ENCODE measurements at places on chromosomes 2 and 18. TPM values are rescaled to one million over a fixed set of nuclear protein-coding genes. Genes with fewer than 3 reads are reported as not detected.

DNA sequence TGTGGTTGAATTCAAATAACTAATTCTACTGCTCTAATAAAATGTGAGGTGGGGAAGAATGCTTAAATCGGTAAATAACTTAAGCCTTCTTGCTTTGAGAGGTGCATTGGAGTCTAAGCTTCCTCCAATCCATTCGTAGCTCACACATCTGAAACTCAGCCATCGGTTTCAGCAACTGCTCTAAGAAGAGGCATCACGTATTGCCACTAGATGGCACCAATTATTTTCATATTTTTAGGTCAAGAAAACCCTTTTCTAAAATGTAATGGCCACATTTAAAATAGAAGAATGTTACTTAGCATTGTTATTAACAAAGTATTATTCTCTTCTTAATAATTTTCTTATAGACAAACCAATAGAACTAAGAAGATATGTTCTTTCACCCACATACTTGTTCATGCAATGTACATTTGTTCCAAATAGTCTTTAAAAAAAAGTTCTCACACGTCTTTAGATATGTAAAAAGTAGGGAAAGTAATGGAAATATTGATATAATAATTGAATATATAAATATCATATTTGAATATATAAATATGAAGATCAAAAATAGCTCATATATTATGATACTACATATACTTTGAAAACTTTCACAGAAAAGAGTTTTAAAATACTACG lies 229.8 kb downstream of the CCDC178 start:
- DNase-seq = no peak

DNA sequence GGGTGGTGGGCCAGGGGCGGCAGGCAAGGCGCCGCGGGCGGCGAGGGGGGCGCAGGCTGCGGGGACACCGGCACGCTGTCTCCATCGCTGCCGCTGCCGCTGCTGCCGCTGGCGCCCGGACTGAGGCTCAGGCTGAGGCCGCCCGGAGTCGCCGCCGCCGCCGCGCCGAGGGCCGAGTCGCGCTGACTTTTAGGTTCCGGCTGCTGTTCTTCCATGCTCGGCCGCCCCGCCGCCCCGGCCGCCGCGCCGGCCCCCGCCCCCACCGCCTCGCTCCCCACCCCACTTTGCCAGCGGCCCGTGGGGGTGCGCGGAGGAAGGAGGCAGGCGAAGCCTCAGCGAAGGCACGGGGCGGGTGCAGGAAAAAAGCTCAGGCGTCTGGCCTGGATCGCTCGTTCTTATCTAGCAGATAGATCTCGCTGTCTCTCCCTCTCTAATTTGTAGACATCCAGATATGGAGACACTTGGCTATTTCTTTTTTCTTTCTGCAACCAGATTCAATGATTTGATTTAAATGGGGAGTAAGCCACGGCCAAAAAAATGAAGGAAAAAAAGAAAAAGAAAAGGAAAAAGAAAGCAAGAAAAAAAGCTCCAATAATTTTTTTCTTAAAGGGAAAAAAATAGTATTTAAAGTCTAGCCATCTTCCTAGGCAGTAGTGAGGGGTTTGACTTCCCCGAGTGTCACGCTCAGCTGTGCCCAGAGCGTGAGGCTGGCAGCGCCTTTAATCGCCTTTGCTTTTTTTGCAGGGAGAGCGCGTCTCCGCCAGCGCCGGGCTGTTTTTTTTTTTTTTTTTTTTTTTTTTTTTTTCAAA lies at the start of gene EN1:
Gene EN1 (minus strand): TSS at position 696 of the 809 bp plus-strand sequence. CDS start 481 bp downstream, at position 215.
- DNase-seq = no peak

GRCh38 chr2:221822416-221822815 lies 250.3 kb upstream of the EPHA4 start:
- DNase-seq = no peak

Gene CYP26B1
- total RNA-seq = 23.3 TPM

Gene DAW1
- not detected for total RNA-seq

GRCh38 chr2:157587576-157587975 lies 41.1 kb downstream of the ACVR1C start:
- DNase-seq = no peak

DNA sequence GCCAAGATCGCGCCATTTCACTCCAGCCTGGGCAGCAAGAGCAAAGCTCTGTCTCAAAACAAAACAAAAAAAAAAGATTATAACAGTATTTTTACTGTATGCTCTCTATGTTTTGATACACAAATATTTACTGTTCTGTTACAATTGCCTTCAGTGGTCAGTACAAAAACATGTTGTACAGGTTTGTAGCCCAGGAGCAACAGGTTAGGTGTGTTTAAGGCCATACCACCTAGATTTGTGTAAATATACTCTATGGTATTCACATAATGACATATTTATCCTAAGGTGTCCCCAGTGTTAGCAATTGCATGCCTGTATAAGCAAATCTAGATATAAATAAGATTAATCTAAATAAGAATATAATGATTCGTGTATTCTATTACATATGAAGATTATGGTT lies 625.0 kb downstream of the TMEM182 start:
- DNase-seq = no peak

- no peak for DNase-seq
These were observed 240.7 kb downstream of the MEIS1 start for GRCh38 chr2:66675591-66675990.
